ENCODE measurements at places on chromosomes 1 and 21.

- DNase-seq: no peak
These were observed 196.5 kb downstream of the HIVEP3 start for GRCh38 chr1:41722184-41722583.

GRCh38 chr1:180622658-180623508 lies 8.9 kb upstream of the XPR1 start:
- no peak for DNase-seq

DNA sequence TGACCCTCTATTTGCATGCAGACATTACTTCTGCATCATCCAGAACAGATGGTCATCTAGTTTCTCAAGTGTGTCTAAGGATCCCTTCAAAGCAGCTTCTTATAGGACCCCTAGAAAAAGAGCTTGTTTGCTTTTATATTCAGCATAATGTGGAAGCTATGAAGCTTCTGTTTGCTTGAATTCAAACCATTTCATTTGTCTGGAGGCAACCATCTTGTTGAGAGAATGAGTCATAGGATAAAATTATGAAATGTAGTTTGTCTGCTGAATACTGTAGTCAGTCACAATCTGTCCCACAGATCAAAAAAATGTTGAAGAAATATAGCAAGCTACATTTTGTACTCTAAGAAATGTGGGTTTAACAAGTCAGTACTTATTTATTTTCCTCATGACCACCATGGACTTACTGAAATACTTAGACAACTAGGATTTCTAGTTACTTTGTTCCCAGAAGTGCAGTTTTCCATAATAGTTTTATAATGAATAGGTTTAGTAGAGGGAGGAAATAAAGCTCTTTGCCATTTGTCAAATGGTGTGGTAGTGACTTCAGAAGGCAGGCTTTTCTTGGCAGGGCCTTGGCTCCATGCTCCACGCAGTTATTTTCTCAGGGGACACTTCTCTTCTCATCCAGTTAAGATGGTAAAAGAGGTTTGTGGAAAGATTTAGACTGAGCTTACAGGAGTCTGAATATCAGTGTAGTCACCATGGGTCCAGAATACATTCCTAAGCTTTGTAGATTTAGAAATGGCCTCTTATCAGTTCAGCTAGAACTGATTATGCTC lies 74.8 kb upstream of the DEPDC1 start:
- DNase-seq: no peak

GRCh38 chr1:77652268-77652667 lies 30.2 kb downstream of the ZZZ3 start:
- DNase-seq: no peak

- DNase-seq: no peak
These were observed 6.1 kb upstream of the ETNK2 start for GRCh38 chr1:204157962-204158361.

- no peak for DNase-seq
These were observed 52.3 kb downstream of the PDE4B start for GRCh38 chr1:65844821-65845534.

- DNase-seq: no peak
These were observed 20.8 kb upstream of the MPC2 start for GRCh38 chr1:167957710-167958109.

DNA sequence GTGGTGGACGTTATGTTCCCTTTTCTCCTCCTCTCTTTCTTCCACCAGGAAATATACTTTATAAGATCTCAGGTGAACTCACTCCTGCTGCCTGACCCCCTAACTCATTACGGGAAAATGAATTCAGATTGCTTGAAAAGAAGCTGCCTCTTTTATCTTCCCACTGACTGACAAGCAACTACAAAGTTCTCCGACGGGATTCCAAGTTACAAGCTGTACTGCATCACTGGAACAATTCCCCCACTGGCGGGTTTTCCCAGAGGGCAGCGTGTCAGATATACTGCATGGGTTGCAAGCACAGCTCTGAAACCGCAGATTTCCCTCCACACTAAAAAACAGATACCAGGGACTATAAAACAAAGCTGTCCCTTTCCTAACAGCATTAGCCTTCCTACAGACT lies 390.6 kb downstream of the KCTD3 start:
- DNase-seq: no peak
